ENCODE measurements at places on chromosomes 11 and 22.

- DNase-seq = no peak
Measured at GRCh38 chr22:40041366-40042137, 46.8 kb downstream of the FAM83F start.

DNA sequence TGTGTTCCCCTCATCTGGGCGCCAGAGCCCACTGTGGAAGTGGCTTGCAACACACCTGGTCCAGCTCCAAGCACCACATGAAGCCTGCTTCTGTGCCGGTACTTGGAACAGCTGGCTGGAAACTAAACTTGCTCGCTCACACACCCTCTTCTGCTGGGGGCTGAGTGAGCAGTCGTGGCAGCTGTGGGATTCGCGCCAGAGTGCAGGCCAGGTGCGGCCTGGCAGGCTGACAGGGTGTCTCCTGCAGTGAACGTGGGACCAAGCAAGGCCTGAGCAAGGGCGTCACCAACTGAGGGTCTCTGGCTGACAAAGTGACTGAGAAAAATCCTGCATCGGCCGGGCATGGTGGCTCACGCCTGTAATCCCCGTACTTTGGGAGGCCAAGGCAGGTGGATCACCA, 15.2 kb downstream of the SMC1B start:
- no peak for DNase-seq

GRCh38 chr11:130436171-130436570, 7.8 kb upstream of the ADAMTS8 start:
- no peak for DNase-seq

GRCh38 chr11:12842933-12843636, 166.0 kb upstream of the RASSF10 start:
- peak; percentile 30 for DNase-seq

All from muscle of arm (tissue), 14 donors.